ENCODE measurements at places on chromosomes 1 and 21.

DNA sequence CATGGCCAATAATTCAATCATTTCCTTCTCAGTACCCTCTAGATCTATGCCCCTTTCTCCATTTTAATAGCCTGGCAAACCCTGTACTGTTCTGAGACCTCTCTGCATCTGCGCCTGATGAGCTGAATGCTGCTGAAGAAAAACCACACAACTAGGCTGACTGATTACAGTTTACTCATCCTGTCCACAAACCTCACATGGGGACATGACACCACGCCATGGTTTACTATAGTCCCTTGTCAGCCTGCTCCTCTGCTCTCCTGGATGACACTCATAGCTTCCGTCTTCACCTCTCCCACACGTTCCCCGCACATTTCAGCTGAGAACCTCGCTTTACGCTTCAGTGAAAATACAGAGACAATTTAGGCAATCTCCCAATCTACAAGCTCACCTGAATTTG lies 59.7 kb downstream of the DESI2 start:
- DNase-seq = no peak

- DNase-seq = no peak
Observed at GRCh38 chr1:76267631-76268030, 193.1 kb downstream of the ST6GALNAC3 start.

DNA sequence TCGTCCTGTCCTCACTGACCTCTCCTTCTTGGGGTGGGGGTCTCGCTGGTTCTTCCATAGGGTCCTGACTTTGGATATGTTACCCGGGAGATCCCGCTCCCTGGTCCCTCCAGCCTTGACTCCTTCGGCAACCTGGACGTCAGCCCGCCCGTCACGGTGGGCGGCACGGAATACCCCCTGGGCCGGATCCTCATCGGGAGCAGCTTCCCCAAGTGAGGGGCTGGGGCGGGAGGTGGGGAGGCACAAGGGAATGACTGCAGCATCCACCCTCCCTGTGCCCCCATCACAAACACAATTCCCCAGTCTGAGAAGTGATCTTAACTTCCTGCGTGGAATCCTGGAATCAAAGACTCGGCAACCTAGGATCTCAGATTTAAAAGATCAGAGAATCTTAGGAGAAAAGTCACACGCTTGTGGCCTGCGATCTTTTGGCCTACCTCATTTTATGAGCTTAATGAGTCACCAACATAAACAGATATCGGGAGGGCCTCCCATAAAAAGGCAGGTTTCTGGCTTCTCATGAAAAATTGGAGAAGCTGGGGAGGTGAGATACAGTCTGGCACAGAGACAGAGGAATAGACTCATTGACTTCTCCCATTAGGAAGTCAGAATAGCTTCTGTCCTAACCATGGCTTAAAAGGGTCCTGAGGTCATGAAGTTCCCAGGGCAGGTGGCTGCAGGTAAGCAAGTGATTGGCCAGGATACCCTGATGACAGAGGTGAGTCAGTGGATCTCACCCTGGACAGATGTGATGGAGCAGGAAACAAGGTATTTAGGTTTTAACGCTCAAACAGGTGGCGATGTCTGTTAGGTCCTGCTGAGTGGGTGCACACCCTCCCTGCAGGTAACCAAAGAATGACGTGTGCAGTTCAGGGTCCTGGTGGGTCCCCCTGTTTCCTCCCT lies 15.9 kb upstream of the PADI3 start:
- DNase-seq = no peak

DNA sequence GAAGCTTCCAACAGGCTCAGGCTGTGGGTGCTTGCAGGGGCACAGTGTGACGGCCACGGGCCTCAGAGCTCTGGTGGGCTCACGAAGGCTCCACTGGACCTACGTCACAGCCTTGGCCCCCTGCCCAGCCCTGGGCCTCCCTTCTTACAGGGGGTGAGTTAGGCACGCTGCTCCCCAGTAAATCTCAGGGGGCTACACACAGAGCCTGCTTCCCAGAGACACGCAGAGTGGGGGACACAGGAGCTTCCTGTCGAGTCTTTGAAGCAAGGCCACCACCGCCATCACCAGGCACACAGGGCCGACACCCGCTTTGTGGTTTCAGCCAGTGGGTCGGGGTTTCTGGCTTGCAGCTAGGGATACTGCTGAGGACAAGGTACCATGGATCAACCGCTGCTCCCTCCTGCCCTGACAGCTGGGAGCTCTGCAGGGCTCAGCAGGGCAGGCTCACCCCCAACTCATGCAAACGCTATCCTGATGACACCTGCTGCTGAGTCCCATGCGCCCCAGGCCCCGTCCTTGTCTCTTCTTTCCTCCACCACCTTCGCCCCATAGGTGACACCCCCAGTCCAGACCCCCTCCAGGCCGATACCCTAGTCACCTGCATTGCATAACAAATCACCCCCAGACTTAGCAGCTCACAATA lies 5.5 kb upstream of the CFAP410 start:
- DNase-seq = no peak

GRCh38 chr1:84920159-84920558 lies 27.2 kb upstream of the LPAR3 start:
- DNase-seq = no peak

DNA sequence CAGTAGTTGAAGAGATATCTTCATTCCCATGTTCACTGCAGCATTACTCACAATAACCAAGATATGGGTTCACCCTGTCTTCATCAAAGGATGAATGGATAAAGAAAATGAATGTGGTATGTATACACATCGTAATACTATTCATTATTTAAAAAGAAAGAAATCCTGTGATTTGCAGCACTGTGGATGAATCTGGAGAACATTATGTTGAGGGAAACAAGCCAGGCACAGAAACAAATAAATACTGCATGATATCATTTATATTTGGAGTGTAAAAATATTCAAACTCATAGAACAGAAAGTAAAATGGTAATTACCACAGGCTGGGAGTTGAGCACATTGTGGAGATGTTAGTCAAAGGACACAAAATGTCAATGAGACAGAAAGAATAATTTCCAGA lies 977.2 kb downstream of the AMY1C start:
- no peak for DNase-seq

DNA sequence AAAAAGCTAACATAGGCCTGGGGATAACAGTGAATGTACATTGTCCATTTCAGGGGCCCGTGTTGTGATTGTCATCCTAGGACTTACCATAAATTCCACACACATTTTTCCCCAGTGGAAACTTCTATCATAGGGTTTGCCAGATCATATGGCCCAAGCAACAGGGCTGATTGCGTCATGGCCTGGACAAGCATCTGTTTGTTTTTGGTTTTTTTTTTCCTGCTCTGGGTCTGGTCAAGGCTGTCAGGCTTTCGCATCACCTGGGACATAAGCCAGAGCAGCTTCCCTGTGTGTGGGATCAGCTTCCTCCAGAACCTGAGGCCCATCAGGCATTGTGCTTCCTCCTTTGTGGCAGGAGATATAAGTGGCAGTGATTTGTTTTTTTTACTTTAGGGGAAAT lies 598.5 kb upstream of the USP24 start:
- DNase-seq = no peak

DNA sequence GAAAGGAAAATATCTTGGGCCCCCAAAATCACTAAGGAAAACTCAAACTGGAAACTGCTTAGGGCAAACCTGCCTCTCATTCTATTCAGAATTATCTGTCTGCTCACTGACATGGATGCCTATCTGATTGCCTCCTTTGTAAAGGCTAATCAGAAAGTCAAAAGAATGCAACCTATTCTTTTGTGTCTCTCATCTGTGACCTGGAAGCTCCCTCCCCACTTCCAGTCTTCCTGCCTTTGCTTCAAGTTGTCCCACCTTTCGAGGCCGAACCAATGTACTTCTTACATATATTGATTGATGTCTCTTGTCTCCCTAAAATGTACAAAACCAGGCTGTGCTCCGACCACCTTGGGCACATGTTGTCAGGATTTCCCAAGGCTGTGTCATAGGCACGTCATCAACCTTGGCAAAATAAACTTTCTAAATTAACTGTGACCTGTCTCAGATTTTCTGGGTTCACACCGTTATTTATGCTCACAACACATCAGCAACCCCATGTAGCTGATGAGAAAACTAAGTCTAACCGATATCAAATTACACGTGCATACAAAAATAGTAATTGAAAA lies 302.3 kb upstream of the NRIP1 start:
- no peak for DNase-seq

- DNase-seq = no peak
Observed at GRCh38 chr21:42304556-42305454, 10.4 kb downstream of the TFF3 start.

- peak; percentile 44 for DNase-seq
Observed at GRCh38 chr1:209302779-209303568, 280.5 kb upstream of the CAMK1G start.

DNA sequence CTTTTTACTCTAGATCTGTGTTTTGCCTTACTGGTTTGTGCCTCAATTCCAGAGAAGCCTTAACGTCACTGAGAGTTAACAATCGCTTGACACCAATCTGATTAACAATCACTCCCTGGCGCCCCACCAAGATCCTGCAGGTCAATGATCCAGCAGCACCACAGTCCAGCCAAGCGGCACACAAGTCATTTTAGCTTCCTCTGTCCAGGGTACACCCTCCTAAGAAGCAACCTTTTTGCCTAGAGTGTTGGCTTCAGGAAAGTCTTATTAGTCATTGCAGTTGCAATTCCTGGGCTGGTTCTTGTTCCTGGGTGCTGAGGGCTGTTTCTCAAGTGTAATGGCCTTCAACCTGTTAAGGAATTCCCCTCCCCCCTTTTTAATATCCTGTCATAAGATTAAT lies 323.0 kb upstream of the USP25 start:
- DNase-seq = no peak

- DNase-seq = no peak
Observed at GRCh38 chr1:86149591-86149990, 7.0 kb downstream of the COL24A1 start.

- DNase-seq = no peak
Observed at GRCh38 chr1:92951141-92951582, 10.1 kb downstream of the DIPK1A start.

GRCh38 chr1:92964998-92965397 lies 3.7 kb upstream of the DIPK1A start:
- DNase-seq = no peak

DNA sequence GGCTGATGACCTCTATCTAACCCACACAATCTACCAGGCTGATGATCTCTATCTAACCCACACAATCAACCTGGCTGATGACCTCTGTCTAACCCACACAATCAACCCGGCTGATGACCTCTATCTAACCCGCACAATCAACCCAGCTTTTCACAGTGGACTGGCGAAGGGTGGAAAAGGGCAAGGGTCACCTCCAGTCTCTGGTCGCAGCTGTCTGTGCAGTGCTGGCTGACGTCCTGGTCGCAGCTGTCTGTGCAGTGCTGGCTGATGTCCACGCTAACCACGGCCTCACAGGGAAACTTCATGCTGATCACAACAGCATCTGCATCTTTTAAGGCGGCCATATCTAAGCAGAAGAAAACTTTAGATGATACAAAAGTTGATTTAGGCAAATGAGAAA lies 12.2 kb upstream of the CCDC27 start:
- no peak for DNase-seq

GRCh38 chr1:119132179-119132578 lies 8.3 kb downstream of the WARS2 start:
- no peak for DNase-seq

- DNase-seq = peak; percentile 85
Observed at GRCh38 chr1:42335050-42335808, at the start of gene FOXJ3. Gene FOXJ3 (minus strand): TSS chr1:42335235. CDS start chr1:42311093, 24,142 bp downstream.

DNA sequence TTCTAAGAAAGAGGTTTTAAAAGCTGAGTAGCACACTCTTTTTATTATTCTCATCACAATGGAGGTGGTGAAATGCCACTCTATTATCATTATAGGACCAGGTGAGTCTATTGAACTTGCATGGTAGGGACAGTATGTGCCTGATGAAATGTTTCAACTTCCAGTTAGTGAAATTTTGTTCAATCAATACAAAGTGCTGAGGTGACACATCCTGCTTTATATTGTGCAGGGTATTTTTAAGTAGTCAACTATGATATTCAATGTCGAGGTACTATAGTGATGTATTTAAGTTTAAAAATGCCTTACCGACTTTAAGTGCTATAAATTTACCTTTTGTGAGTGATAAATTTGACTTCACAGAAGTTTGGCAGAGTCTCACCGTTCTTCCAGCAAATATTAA lies 284.7 kb upstream of the BRINP3 start:
- no peak for DNase-seq

- no peak for DNase-seq
Observed at GRCh38 chr1:6070450-6070974, 24.8 kb downstream of the KCNAB2 start.

DNA sequence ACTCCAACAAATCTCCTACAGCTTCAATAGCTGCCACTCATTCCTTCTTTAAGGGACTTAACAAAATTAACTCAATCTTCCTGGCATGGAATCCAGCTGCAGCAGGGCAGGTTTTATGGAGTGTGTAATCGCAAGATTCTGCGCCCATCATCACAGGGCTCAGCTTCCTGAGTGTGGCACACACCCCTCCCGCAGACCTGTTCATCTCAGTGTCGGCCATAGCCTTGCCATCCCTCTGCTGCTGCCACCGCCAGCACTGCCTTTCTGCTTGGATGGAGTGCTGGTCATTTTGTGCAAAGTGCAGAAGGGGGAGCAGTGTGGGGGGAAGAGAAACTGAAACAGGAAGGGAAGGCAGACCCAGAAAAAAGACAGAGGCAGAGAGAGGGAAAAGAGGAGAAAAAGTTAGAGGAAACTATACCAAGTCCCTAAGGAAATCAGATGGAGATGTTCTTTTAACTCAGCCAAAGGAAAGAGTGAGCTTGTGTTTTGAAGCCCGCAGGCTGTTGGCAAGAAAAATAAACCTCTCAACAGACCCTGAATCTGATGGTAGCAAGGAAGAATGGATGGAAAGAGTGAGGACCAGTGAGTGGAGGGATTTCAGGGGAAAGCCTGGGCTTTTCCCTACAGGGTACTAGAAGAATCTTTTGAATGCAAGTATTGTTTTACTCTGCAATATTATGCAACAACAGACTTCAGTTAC lies 324.2 kb downstream of the SEC16B start:
- no peak for DNase-seq

GRCh38 chr1:23291706-23292105 lies 52.4 kb downstream of the HNRNPR start:
- DNase-seq = no peak

DNA sequence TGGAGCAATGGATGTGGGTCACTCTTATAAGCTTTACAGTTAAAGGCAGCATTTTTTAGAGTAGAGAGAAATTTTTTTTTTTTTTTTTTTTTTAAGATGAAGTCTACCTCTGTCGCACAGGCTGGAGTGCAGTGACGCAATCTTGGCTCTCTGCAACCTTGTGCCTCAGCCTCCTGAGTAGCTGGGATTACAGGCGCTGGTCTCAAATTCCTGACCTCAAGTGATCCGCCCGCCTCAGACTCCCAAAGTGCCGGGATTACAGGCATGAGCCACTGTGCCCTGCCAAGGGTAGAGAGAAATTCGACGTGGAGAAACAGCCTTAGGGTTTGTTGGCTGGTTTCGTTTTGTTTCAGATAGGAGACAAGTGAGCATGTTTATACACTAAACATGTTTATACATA lies 594.2 kb upstream of the ADAMTS5 start:
- DNase-seq = no peak

- DNase-seq = no peak
Observed at GRCh38 chr1:118032883-118033282, 103.3 kb downstream of the WDR3 start.

All from NCI-H2227 treated with DMSO at 0.1 percent for 48 hours (cell line).